HuH-7 (cell line): ENCODE measurements at places on chromosomes 6 and 20.
A peak's percentile ranks its signal among the peaks of the same experiment; 100 is the strongest.

DNA sequence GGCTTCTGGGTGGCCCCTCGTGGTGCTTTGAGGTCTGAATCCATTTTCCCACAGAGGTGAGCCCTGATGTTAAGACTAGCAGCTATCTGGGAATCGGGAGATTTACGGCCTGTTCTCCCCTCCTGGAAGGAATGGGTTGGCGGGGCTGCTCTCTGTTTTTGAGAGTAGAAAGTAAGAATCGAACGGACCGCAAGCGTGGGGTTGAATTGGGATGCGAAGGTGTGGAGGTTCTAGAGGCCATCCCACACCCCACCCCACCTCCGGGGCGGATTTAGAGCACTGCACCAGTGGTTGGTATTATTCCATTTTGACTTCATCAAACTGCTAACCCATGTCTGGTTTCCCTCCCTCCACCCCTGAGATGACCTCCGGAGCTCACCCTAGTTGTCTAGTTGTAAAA, 11.5 kb downstream of the PYGB start:
- DNase-seq, result no peak

- no peak for DNase-seq
These were observed 9.9 kb downstream of the DNMT3B start for GRCh38 chr20:32772046-32772445.

DNA sequence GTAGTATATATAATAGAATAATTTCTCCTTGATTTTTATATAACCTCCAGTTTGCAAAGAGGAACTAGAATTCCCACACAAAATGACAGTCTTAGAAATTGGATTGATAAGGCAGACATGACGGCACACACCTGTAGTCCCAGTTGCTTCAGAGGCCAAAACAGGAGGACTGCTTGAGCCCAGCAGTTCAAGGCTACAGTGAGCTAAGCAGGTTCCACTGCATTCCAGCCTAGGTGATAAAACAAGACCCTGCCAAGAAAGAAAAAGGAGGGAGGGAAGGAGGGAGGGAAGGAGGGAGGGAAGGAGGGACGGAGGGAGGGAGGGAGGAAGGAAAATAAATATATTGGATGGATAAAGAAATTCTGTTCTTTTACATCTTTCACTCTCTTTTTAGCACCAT, 77.6 kb upstream of the SASH1 start:
- no peak for DNase-seq

GRCh38 chr6:13695252-13695651, 16.4 kb downstream of the RANBP9 start:
- no peak for DNase-seq

GRCh38 chr20:35619196-35620095, 3.8 kb downstream of the SPAG4 start:
- DNase-seq, result peak; percentile 99

DNA sequence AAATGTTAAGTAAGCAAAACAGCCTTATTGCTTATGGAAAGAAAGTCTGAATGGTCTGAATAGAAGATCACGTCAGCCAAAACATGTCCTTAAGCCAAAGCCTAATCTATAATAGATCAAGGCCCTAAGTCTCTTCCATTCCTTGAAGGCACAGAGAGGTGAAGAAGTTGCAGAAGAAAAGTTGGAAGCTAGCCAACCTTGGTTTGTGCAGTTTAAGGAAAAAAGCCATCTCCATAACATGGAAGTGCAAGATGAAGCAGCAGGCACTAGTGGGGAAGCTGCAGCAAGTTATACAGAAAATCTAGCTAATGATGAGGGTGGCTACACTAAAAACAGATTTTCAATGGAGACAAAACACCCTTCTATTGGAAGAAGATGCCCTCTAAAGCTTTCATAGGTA, 29.1 kb downstream of the LRRN4 start:
- no peak for DNase-seq

DNA sequence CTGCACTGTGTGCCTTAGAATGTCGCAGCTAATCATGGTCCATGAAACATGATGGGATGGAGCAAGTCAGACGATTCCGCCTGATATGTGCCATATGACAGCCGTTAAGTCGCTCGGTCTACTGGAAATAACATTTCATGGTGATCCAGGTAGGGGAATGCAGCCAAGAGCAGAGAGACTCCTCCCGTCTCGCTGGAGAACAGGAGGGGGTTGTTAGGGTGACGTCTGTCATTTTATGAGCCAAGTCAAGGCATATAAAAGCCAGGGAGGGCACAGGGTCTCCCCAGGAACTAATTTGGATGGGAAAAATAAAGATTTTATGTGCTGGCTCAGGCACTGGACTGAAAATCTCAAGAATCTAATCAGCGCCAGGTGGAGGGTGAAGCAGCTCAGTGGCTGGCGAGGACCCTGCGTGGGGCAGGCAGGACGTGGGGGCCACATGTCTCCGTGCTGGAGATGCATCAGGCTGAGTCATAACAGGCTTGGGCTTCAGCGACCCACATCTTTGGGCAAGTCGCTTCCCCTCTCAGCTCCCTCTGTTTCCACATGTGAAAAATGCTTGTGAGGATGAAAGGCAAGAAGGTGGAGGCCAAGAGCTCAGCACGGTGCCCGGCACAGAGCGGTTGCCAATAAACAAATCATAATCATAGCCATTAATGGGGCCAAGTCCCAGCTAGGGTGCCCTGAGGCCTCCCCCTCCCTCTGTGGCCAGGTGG, 234.6 kb downstream of the ANKRD60 start:
- no peak for DNase-seq

DNA sequence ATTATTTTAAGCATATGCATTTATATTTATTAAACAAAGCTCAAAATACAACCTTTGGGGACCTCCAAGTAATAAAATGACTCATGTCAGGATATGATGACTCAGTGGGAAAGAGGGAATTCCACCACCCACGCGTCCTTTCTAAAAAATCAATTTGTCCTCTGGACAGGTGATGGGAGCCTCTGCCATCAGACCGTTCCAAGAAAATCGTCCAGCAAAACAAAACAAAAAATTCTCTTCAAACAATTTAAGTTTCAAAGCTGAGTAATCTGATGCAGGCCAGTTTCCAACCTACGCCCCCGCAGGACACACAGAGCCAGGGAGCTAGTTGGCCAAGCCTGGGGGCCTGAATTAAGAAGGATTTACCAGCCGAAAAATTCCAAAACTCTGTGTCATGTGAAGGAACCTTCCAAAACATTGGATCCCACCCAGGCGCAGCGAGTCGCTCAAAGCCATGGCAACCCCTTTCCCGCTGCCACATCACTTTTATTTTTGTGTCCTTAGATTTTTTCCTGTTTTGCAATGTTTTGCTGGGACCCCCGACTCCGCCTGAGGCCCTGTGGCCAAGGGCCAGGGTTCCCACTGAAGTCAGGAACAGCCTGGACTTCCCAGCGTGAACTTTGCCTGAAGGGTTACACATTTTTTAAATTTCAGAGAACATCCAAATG, 95.3 kb downstream of the NFATC2 start:
- no peak for DNase-seq

GRCh38 chr6:80472271-80472670, 365.8 kb downstream of the BCKDHB start:
- DNase-seq, result no peak

- DNase-seq, result no peak
These were observed 28.7 kb upstream of the PMEPA1 start for GRCh38 chr20:57738484-57738883.

DNA sequence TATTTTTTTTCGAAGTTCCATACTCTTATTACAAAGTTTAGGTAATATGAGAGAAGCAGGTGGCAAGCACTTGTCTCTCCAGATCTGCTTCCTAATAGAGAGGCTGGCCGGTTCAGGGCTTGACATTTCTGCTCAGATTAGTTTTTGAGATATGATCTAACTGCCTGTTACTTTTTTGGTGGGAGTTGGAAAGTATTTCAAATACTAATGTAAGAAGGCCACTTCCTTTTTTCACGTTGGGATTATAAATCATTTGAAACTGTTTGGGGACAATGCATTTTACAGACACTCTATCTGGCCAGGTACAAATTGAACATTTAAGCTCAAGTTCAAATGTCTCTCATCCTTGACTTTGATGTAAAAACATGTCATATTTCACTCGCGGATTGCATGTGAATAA, 222.1 kb upstream of the SULF2 start:
- DNase-seq, result no peak

GRCh38 chr6:99613705-99614429, 7.2 kb downstream of the PRDM13 start:
- peak; percentile 66 for DNase-seq

DNA sequence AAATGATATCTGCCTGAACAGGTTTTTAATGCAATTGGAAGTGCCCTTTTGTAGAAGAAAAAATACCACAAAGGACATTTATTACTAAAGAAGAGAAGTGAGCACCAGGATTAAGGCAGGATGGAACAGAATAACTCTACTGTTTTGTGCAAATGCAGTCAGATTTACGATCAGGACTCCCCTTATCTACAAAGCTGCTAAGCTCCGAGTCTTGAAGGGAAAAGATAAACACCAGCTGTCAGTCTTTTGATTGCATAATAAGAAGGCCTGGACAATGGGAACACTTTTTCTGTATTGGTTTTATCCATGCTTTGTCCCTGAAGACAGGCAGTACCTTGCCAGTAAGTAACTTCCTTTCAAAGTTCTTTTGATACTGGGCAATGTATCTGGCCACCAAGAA, 797.9 kb upstream of the SLC35B3 start:
- DNase-seq, result no peak

DNA sequence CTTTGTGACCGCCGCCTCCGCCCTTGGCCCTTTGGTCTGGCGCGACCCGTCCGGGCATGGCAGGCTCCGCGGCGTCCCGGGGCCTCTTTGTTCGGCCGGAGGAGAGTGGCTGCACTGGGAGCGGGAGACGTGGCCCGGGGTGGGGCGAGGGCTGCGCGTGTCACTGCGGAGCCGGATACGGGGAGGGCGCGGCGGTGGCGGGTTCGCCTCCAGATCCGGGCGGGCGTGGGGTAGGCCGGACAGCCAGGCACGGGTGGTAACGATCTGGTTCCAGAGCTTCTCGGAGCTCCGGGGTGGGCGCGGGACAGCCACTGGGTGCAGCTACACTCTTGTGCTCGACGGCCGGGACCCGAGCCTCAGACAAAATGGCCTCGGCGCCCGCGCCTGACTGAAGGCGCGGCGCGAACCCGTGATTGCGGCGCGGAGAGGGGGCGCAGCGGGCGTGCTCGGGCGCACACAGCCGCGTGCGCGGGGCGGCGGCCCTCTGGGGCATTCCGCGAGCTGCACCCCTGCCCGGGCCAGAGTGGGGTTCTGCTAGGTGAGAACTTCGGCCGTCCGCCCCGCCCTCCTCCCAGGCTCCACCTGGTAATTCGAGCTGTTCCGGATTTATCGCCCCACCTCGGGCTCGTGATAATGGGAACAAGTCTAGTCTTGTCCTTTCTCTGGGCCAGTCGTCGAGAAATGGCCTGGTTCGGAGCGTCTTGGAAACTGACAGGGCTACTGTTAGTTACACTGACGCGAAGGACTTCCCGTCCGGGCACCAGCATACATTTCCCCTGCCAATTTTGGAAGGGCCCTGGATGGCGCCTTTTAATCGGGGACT, 1.0 kb downstream of the LOC128125822 start:
- DNase-seq, result no peak

DNA sequence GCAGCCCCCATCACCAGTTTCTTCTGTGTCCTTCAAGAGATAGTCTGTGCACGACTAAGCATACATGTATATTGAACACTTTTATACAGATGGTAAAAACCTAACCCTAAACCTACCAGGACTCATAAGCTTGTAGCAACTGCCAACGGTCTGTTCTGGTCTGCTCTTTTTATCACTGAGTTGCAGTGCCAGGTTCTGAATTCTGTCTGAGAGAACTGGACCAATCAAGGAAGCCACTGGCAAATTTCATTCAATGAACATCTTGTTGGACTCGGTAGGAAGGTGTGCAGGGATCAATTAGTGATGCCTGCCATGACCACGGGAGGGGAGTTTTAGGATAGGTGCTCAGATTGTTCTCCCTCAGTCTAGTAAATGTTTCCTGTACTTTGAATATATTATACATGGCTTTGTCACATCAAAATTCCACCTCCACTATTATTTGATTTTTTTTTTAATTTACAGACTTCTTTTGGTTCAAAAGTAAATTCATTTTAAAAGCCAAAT, 146.8 kb downstream of the EYA2 start:
- no peak for DNase-seq

- no peak for DNase-seq
These were observed 633.6 kb upstream of the IMPG1 start for GRCh38 chr6:76706086-76706485.

- peak; percentile 74 for DNase-seq
These were observed 25.1 kb downstream of the MYBL2 start for GRCh38 chr20:43691928-43692524.

DNA sequence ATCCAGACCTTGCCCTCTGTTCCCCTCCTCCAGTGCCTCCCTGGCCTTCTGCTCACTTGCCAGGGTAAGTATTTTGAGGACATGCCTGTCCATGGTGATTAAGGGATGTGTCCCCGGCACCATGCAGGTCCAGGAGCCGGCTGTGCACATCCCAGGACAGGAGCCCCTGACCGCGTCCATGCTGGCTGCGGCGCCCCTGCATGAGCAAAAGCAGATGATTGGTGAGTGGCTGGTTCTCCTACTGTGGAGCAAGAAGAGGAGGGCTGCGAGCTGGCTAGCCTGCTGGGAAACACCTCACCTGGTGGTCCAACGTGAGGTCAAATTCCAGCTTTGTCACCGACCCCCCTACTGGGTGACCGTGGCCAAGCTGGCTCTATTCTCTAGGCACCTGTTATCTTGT, 23.7 kb downstream of the TOMM34 start:
- DNase-seq, result no peak

DNA sequence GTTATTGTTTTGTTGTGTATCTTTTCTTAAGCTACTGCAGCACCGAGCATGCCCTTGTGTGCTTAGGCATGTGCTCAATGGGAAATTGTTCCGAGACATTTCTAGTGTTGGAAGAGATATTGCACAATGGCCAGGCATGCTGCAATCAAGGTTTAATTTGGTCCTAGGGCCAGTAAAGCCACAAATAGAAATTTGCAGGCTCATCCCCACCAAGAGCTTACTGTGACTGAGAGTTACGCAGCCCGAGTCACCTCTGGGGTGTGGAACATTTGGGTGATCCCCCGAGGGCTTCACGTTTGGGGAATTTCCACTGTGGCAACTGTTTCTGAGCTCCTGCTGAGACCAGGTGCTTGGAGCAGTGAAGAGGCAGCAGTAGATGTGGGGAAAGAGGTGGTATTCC, 65.8 kb downstream of the ADTRP start:
- no peak for DNase-seq
